Stimulated activated CD8-positive, alpha-beta memory T cell treated with anti-CD3 and anti-CD28 coated beads, Interleukin-4, amount 100 ng/mL, for 48 hours (primary cell): ENCODE measurements at places on chromosomes 13 and 19.

DNA sequence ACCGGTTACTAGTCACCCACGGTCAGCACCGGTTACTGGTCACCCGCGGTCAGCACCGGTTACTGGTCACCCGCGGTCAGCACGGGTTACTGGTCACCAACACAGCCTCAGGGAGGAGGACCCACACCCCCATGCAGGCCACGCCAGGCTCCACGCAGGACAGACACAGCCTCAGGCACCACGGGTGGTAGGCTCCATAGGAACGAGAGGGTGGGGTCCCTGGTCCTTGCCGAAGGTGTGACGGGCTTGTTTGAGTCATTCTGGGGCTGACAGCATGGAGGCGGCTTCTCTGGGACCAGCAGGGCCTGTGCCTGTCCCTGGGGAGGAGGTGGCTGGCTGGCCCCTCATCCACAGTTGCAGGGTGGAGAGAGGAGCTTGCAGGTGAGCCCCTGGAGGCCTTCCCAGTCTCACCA is 122.8 kb upstream of the SOX1 start:
- DNase-seq, result no peak

DNA sequence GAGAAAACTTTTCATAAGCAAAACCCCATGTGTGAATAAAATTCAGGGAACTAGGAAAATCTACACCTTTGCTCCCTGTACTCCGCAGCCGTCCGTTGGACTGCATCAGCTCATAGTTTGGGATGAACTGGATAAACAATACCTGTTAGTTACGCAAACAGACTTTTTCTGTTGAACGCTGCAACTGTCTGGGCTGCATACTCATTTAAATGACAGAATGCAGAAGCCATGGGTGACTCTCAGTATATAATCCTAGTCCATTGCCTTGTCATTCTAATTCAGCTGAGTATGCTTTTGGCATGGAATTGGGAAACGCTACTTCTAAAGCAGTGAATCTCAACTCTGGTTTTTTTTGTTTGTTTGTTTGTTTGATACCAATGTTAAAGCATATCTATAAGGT is 151.6 kb downstream of the SLITRK1 start:
- no peak for DNase-seq

GRCh38 chr19:398719-399118 is 10.2 kb downstream of the C2CD4C start:
- no peak for DNase-seq

- no peak for DNase-seq
These were observed 299.7 kb upstream of the SGCG start for GRCh38 chr13:22880741-22881720.

DNA sequence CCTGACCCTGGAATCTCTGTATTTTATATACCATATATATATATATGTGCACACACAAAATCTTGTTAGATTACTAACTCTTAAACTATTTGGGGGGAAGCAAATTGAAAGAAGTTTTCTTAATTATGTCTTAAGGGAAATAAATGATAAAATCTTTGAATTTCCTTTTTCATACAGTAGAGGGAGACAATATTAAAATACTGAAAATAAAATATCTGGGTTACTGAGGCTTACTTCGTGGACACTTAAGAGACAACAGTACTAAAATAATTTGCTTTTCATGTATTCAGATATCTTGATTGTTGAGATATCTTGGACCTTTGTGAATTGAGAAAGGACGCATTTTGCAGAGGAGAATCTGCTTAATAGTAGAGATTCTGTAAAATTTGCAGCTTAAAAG is 17.0 kb downstream of the SUGT1 start:
- no peak for DNase-seq

DNA sequence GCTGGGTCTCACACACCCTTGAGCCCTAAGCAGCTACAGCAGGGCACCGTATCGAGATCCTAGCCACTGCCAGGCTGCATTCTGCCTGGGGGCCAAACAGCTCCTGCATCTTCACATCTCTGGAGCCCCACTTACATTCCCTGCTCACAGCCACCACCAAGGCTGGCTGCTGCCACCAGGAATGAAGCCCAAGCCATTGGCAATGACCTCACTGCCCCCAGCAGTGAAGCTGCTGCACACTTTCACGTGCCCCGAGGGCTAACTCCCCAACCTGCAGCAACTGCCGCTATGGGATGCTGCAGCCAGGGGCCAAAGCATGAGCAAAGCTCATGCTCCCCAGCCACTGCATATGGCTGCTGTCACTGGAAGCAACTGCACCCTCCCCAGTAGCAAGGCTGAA is 42.0 kb downstream of the F2RL3 start:
- DNase-seq, result no peak

- no peak for DNase-seq
These were observed 365.7 kb upstream of the KLHL1 start for GRCh38 chr13:70473907-70474306.
